ENCODE measurements at places on chromosomes 4 and X.

- DNase-seq = no peak
These were observed 6.2 kb upstream of the CXCL13 start for GRCh38 chr4:77599378-77599777.

- no peak for DNase-seq
These were observed 445.5 kb downstream of the PCDH10 start for GRCh38 chr4:133594390-133595207.

GRCh38 chr4:169723207-169723965 is 34.4 kb downstream of the HPF1 start:
- DNase-seq = no peak

- DNase-seq = no peak
These were observed 4.5 kb upstream of the CSN2 start for GRCh38 chr4:69970071-69970470.

DNA sequence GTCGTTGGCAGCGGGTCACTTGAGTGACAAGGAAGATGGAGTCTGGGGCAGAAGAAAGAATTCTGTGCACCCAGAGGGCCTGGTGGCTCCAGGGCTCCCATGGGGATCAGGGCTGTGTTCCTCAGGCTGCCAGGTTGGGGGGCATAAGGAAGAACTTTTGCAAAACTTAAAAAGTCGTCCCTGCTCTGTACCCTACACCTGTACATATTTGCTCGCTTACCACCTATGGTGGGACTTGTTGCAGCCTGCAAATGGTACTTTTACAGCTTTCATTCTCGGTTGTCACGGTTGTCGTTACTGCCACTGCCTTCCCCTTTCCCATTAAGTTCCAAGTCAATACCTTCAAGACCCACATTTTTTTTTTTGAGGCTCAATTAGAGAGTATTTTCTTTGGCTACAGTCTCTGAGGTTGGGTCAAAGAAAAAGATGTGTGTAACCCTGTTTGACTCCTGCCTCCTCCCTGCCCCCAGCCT is 9.1 kb downstream of the ARX start:
- DNase-seq = no peak

- no peak for DNase-seq
These were observed 324.9 kb downstream of the NAF1 start for GRCh38 chr4:162841753-162842152.

DNA sequence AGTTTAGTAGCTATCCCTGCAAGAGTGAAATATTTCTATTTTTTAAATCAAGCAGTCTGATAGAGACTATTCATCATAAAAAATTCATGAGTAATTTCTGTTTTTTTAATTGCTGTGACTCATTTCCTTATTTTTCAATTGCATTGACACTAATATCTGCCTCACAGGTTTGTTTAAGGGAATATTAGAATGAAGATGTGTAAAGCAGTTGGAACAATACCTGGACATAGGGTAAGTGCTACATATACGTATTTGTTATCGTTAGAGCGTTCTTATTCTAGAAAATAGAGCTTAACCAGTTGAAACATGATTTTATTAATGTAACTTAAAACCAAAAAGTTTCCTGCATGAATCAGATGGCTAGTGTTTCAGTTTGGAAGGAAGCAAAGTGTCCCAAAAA is 2211.3 kb downstream of the PCDH7 start:
- DNase-seq = no peak

GRCh38 chrX:118115953-118116712 is 477 bp downstream of the KLHL13 start:
- no peak for DNase-seq

GRCh38 chr4:151641983-151642382 is 118.8 kb downstream of the GATB start:
- no peak for DNase-seq

DNA sequence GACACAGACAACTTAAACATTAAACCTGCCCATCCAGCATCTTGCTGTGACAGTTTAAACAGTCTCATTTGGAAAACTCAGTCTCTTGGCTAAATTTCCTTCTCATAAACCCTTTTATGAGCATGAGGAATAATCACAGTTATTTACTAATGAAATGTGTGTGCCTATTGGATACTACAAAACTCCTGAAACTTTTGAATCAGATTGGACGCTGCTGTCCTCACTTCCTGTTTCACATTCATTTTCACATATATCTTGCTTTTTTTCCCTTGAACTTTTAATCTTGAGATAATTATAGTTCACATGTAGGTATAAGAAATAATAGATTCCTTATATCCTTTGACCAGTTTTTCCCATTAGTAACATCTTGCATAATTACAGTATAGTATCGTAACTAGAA is 111.7 kb downstream of the CDKL5 start:
- no peak for DNase-seq

DNA sequence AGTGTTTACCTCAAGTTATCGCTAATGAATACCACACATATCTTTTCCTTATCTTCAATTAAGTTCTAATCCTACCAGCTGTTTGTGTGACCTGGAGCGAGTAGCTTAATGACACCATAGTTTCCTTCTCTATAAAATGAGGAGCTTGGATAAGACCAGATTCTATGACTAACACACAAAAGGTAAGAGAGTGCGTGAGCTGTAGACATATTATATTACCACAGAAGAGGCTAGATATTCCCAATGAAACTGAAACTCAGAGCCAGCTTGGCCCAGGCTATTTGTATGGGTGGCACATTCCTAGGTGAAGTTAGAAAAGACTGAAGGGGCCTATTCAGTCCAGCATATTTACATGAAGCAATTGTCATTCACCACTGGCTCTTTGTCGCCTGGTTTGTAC is 30.2 kb downstream of the ASB5 start:
- no peak for DNase-seq

GRCh38 chr4:148961526-148961925 is 519.3 kb upstream of the NR3C2 start:
- DNase-seq = no peak

DNA sequence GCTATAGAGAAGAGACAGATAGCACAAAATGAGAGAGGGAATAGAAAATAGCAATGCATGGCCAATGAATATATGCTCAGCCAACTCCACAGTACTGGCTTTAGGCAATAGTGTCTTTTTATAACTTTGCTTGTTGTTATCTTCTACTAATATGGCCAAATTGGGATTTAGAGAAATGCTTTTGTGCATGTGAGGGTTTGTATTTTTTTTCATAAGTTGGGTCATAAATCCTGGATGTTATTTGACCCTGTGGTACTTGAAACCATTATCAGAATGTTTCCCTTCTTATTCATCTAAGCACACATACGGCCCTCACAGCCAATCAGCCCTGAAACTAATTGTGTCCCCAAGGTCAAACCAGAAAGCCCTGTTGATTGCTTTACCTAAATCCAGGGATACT is 35.2 kb upstream of the LPAR4 start:
- no peak for DNase-seq

All from activated CD8-positive, alpha-beta memory T cell treated with anti-CD3 and anti-CD28 coated beads for 48 hours (primary cell).